ENCODE measurements at places on chromosomes 11 and 22. TPM values are rescaled to one million over a fixed set of nuclear protein-coding genes. Genes with fewer than 3 reads are reported as not detected.

TMEM191C gene
- total RNA-seq = 1.7 TPM

BLID gene
- 6.0 TPM for total RNA-seq

SGSM1 gene
- total RNA-seq = not detected

LAMTOR1 gene
- total RNA-seq = 155 TPM

IL17REL gene
- not detected for total RNA-seq
